ENCODE measurements at places on chromosomes 5 and 9.

DNA sequence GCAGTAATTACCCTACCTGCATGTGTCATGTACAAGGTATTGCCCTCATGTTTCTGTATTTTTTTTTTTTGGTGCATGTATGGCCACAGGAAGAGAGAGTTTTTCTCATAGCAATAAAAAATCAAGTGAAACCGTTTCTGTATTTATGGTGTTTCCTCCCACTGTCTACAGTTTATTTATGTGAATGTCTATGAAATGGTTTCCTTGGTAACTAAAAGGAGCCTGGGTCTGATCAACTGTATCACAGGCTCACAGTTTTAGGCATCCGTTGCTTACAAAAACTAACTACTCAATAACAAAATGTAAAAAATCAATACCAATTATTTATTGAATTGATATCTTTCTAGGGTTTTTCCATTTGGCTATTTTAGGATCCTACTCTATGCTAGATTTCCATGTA is 464.4 kb downstream of the TAF11L14 start:
- no peak for DNase-seq

DNA sequence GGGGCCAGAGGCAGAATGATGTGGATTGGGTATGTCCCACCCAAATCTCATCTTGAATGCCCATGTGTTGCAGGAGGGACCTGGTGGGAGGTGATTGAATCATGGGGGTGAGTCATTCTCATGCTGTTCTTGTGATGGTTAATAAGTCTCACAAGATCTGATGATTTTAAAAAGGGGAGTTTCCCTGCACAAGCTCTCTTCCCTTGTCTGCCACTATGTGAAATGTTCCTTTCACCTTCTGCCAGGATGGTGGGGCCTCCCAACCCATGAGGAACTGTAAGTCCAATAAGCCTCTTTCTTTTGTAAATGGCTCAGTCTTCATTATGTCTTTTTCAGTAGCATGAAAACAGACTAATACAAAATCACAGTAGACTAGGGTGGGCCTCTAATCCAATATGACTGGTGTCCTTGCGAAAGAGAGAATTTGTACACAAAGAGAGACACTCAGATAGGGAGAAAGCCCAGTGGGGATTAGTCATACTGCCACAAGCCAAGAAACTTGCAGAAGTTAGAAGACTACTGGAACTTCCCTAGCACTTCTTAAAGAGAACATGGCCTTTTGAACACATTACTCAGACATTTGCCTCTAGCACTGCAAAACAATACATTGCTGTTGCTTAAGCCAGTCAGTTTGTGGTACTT is 68.4 kb downstream of the ANXA1 start:
- DNase-seq, result no peak

DNA sequence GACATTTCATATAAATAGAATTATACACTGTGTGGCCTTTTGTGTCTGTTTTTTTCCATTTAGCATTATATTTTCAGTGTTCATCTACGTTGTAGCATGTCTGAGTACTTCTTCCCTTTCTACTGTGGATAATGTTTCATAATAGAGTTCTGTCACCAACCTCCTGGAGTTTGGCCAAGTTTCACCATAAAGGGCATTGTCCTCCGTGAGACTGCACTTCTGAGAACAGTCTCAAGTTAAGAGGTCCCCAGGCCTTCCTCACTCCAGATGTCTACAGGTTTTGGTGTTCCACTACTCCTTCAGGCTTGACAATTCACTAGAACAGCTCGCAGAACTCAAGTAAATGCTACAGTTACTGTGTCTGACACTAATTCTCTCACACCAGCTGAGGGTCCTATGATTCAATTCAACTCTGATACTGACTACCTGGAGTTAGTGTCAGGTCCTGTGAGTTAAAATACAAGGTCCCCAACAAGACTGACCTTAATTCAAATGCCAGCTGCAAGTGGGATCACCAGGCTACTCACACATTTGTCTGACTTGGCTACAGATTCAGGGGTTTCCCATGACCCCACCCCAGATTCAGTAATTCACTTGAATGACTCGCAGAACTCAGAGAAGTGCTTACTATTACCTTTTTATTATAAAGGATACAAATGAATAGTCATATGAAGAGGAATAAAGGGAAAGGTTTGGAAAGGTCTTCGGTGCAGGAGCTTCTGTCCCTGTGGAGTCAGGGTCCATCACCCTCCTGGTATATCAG is 31.1 kb downstream of the SLC35A4 start:
- no peak for DNase-seq

DNA sequence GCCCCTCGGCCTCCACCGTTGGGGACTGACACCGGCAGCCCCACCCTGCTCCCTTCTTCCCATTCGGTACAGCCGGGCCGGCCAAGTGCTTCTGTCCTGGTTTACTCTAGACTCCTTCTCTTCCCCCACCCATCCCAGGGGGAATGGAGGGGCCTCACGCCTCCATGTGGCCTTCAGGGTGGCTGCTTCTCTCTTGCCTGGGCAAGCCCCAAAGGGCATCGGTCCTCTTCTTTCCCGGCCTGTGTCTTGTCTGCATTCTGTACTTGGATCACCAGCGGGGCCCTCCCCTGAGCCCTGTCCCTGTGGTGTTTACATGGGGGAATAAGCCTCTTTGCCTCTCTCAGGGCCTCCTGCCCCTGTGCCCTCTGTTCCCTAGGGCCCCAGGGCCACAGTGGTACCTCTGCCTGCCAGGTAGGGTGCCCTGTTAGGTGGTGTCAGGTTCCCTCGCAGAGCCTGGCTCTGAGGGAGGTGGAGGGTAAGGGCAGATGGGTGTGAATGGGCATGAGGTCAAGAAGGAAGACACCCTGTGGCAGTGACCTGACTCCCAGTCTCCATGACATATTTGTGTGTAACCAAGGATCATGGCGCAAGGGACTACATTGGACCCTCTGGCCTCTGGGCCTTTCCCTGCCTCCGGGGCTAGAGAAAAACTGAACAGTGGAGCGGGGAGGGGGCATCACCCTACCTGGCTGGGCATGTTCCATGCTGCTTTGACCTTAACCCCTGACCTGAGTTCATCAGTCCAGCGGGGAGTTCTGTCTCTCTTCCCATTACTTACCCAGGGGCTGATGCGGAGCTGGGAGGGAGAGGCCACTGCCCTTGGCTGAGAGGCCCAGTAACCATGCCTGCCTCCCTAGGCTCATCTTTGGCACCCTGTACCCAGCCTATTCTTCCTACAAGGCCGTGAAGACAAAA is 1.6 kb downstream of the REEP2 start:
- no peak for DNase-seq

- no peak for DNase-seq
These were observed 3.7 kb downstream of the ANGPTL2 start for GRCh38 chr9:127118597-127119319.

DNA sequence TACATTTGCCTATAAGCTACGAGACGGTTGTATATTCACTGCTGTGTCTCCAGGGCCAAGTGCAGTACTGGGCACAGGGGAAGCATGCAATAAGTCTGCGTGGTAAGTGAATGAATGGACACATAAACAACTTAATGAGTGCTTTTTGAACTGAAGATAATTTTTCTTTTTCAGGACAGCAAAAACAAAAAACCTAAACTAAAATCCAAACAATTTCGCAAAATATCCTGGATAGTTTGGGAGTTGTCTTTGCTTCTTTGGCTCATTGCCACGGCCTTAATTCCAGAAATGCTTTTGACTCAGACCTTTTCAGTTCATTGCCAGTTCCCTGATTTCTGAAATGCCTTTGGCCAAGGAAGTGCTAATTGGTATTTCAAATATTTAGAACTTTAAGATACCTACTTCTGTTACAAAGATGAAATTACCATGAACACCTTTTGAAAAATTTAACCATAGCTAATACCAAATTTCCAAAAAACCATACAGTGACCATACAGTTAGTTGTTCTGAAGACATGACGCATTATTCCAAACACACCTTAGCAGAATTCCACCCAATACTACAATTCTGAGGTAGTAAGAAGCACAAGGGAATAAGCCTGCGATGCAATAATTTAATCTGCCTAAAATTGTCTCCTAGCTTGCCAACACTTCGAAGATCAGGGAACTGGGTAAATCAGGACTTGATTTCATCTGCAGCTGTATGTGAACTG is 42.8 kb downstream of the TEK start:
- no peak for DNase-seq

GRCh38 chr5:167720676-167721260 is 570.7 kb upstream of the WWC1 start:
- DNase-seq, result no peak

DNA sequence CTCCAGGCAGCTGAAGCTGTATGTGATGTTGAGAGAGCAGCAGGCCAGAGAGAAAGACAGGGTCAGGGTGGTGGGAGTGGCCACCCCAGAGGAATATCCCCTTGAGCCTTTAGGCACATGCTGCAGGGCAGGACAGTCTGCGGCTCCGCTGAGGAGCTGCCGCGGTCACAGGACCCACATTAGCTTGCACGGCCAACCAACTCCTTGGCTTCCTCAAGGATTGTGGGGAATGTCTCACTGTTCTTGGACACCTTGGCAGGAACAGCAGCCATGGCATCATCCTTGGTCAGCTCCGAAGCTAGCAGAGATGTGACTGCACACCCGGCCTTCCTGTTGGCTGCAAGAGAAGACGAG is 27.8 kb downstream of the PCDHGC5 start:
- DNase-seq, result no peak

DNA sequence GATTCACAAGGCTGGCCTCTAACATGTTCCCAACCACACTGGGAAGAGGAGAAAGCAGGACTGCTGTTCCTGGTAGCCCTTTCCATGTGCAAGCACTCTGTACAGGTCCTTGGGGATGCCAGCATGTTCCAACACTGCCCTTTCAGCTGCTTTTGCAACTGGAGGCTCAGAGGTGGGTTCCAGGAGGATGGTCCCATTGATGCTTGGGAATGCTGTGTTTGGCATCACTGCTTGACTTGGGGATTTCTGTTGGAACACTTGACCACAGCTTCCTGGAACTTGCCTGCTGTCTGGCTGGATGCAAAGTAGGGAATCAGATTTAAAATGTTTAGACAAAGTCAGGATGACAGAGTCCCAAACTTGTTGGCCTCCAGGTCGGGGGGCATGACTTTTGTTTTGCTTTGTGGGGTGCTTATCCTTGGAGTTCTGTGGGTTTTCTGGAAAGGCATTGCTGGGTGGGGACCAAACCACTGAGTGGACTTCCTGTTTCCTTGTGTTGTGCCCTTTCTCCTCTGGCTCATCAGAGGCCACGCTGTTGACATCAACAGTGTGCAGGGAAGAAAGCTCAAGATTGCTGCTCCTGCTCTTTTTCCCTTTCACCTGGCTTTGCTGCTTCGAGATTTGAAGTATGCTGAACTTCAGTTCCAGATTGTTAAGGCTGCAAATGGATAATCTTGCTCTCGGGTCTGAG is 148.5 kb upstream of the RPS23 start:
- no peak for DNase-seq

GRCh38 chr9:129737479-129738274 is 15.2 kb downstream of the PTGES start:
- DNase-seq, result peak; percentile 62

GRCh38 chr5:2212481-2212880 is 329.8 kb upstream of the IRX4 start:
- DNase-seq, result no peak

DNA sequence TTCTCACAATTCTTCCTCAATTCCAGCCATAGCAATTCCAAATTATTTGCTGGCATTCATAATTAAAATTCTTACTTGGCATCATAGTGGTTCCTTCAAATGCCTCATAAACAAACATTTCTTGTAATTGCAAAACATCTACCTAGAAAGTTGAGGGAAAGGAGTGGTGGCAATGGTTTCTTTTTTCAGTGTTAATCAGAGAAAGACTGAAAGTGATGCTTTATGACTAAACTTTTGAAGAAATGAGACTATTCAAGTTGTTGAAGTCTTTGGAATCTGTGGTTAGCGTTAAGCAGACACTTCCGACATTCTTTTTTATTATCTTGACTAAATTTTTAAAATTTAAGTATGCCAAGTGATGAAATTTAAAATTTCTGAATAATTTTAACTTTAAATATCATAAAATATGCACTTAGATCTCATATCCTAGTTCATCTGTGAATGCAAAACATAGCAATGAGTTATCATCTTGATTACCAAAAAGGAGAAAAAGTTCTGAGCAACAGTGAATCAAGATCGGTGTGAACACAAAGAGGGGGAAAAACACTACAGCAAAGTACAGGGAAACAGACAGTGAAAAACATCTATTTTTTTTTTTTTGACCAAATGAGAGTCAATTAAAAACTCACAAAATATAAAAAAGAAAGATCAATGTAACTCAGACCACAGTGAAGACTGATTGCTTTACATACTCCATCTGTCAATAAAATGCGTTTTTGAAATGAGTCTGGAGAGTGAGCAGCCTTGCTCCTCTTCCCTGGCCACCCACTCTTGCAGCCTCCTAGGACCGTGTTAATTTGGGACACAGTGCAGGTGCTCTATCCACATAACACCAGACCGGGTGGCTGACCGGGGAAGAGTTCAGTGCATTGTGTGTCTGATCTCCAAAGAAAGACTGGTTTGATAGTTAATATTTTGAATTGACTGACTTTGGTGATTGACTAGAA is 20.6 kb upstream of the IL7R start:
- DNase-seq, result no peak

DNA sequence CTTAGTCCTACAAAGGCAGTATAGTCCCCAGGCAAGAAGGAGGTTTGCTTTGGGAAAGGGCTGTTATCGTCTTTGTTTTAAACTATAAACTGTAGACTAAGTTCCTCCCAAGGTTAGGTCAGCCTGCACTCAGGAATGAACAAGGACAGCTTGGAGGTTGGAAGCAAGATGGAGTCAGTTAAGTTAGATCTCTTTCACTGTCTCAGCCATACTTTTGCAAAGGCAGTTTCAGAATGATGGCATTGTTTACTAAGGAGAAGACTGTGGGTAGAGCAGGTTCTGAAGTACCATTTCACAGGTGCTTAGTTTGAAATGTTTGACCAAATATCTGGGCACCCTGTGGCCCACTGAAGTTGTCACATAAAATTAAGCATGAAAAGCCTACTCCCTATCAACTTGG is 19.4 kb downstream of the SNX24 start:
- no peak for DNase-seq

DNA sequence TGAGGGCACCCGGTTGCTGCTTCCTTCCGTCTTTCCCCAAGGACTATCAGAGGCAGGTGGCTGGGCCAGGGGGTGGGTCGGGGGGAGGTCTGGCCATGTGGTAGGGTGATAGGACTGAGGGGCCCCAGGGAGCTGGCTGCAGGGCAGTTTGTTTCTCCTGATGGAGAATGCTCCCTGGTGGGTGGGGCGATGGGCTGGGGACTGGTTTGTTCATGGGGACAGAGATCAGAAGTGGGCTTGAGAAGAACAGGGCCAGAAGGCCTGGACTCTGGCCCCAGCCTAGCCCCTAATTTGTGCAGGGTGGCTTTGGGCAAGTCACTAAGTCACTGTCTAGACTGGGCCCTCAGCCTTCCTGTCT is 117.4 kb downstream of the RGS3 start:
- peak; percentile 27 for DNase-seq

Measured in head of caudate nucleus (tissue), 42 donors.